Bladder microvascular endothelial cell (primary cell): ENCODE measurements at places on chromosomes 1 and 21. TPM values are rescaled to one million over a fixed set of nuclear protein-coding genes. Genes with fewer than 3 reads are reported as not detected.

The OR10Z1 gene
- not detected in 2 replicates for total RNA-seq

The GBP1 gene
- 29.3 and 40.2 TPM in 2 replicates for total RNA-seq

The BATF3 gene
- total RNA-seq = 0.16 and 1.0 TPM in 2 replicates

The KRTAP21-2 gene
- not detected in 2 replicates for total RNA-seq

The DPT gene
- total RNA-seq = not detected in 2 replicates

The GSTM4 gene
- 1.3 and 3.8 TPM in 2 replicates for total RNA-seq

The S100A7A gene
- not detected in 2 replicates for total RNA-seq

The MLLT11 gene
- total RNA-seq = 1.1 and 2.0 TPM in 2 replicates

The CELA3B gene
- total RNA-seq = not detected in 2 replicates

The RGSL1 gene
- not detected in 2 replicates for total RNA-seq

The CHODL gene
- 0.06 and 0.16 TPM in 2 replicates for total RNA-seq

The KCNE2 gene
- not detected in 2 replicates for total RNA-seq

The MTMR11 gene
- 0.16 and 0.94 TPM in 2 replicates for total RNA-seq

The CD55 gene
- total RNA-seq = 56.0 and 108 TPM in 2 replicates

The PROX1 gene
- total RNA-seq = 0.49 and 82.7 TPM in 2 replicates

The CFAP107 gene
- total RNA-seq = not detected in 2 replicates

The DISC1 gene
- total RNA-seq = 9.4 and 13.4 TPM in 2 replicates

The ERRFI1 gene
- 8.3 and 44.5 TPM in 2 replicates for total RNA-seq

The C1orf21 gene
- 15.1 and 16.4 TPM in 2 replicates for total RNA-seq
